Activated T-helper 9 cell treated with anti-CD3 and anti-CD28 coated beads, Interleukin-2, amount 50 U/mL, for 16 hours (primary cell): ENCODE measurements at places on chromosomes 12 and 14.

- no peak for DNase-seq
These were observed 277.9 kb upstream of the FLRT2 start for GRCh38 chr14:85252011-85252410.

DNA sequence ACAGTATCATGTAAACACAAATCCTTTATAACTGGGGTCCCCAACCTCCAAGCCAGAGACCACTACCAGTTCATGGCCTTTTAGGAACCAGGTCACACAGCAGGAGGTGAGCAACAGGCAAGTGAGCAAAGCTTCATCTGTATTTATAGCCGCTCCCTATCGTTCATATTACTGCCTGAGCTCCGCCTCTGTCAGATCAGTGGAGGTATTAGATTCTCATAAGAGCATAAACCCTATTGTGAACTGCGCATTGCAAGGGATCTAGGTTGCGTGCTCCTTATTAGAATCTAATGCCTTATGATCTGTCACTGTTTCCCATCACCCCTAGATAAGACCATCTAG lies 49.9 kb downstream of the LRP6 start:
- DNase-seq, result no peak

- no peak for DNase-seq
These were observed 11.7 kb upstream of the OSBPL8 start for GRCh38 chr12:76571256-76571655.

DNA sequence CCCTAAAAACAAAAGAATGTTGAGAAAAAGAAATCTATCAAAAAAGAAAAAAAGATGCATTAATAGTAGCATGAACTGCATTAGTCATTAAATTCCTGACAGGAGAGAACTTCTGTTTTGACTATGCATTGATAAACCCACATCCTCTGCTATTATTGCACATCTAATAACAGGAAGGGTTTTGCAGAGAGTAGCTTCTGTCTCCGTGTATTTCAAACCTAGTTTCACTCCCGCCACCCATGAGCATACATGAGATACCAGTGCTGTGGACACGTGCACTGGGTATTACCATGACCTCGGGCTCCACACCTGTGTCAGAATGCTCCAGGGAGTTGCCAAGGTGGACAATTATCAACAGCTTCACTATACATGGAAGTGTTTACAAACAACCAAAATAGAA lies 449.1 kb upstream of the SOX5 start:
- no peak for DNase-seq

GRCh38 chr12:58247633-58248032 lies 306.3 kb downstream of the ATP23 start:
- no peak for DNase-seq

DNA sequence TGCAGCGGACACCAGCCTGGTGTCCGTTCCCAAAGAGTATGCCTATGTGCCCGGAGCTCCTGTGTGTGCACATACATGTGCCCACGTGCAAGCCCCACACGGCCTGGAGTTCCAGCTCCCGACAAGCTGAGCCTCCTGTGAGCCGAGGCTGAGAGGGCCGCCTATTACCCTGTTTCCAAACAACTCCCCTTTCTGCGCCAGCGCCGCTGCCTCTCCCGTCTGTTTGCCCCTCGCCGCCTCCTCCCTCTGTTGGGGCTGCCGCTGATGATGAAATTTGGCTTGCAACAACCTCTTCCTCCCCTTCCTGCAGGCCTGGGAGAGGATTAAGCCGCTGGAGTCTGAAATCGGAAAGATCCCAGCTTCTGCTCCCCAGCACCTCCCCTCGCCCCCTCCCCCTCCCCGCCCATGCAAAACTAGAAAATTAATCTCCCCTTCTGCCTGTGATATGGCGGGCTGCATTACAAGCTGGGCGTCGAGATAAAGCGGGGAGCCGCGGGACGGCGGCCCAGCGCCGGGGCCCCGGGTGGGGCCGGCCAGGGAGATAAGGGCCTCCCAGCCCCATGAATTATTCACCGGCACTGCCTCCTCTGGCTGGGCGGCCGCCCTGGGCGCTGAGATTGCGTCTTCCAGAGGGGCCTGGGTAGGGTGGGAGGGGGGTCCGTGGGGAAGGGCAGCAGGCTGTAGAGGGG lies 6.8 kb upstream of the ASIC1 start:
- no peak for DNase-seq

DNA sequence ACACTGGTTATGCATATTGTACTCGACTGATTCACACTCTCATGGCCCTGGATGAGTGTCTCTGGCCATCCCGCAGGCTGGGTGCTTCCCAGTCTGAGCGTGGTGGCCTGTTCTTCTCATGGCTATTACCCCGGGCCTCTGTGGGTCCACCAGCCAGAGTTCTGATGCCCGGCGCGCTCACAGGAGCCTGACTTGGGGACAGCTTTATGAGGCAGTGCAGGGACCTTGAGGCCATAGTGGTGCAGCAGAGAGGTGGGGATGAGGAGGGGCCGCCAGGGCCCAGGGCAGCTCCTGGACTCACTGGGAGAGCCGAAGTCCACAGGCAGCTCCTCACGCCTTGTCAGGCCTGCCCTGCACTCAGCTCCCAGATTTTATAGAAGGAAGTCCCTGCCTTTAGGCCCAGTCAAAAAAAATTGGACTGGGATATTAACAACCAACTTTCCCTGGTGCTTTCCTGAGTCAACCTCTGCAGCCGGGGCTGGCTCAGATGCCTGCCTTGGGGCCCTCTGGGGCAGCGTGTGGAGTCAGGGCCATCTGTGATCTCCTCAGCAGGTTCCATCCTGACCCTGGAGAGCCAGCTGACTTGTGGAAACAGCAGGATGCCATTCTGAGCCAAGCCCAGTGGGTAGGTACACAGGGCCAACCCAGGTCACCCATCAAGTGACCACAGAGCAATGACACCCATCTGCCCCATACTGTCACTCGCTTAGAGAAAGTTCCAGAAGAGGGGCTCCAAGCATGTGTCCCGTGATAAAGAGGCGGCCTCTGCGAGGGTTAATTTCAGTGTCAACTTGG lies 89.4 kb upstream of the DIO3 start:
- no peak for DNase-seq

DNA sequence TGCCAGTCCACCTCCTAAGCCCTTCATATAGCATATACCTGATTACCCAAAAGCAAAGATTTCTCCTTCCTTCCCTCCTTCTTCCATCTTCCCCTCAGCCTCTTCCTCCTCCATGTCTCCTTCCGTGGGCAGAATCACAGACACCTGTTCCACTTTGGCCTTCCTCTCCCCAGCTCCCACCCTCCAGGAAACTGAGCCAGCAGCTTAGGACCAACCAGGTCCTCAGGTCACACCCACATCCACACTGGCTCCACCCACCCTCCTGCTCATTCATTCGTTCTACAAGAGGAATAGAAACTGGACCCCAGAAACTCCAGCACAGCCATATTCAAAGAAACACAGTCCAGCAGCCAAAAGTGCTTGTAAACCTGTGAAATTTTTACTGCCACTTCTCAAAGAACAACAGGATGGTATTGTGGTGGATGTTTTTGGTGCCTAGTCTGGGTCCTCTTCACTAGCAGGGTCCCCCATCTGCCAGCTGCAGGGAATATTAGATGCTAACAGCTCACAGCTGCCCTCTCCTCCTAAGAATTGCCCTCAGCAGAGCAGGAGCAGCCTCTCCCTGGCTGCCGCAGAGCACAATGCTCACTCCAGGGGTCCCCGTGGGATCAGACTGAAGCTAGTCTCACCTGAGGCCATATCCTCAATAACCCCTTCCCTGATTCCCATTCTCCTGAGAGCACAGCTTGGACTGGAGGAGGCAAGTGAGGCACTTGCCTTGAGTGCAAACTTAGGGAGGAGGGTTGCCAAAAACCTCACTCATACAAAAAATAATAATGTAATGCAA lies 18.4 kb downstream of the CMKLR1 start:
- no peak for DNase-seq

- DNase-seq, result no peak
These were observed 61.1 kb downstream of the ATP2A2 start for GRCh38 chr12:110342157-110342556.

GRCh38 chr12:119624966-119625365 lies 31.4 kb downstream of the TMEM233 start:
- DNase-seq, result no peak

DNA sequence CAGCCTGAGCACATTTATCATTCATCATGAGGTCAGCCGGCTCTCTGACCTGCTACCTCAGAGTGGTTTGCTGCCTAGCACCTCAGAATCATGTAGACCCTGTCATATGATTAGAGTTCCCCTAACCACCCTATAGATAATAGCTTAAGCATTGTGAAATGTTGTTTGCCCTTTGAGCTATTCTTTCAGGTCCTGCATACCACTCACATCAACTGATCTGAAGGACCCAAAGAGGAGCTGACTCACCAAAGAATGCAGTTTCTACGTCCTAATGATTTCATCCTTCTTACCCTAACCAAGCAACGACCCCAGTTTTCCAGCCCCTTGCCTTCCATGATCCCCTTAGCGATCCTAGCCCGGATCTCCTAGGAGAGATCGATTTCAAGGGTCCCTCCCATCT lies 527.9 kb downstream of the SOX5 start:
- no peak for DNase-seq

GRCh38 chr12:27387473-27387872 lies 54.8 kb downstream of the BMAL2 start:
- no peak for DNase-seq

GRCh38 chr14:47149326-47149725 lies 497.7 kb upstream of the RPL10L start:
- no peak for DNase-seq

- DNase-seq, result no peak
These were observed 47.1 kb downstream of the RPGRIP1 start for GRCh38 chr14:21326972-21327371.

GRCh38 chr12:130537655-130538054 lies 178.4 kb downstream of the RIMBP2 start:
- no peak for DNase-seq
